ENCODE measurements at places on chromosomes 13 and 19. TPM values are rescaled to one million over a fixed set of nuclear protein-coding genes. Genes with fewer than 3 reads are reported as not detected.

Gene ICAM1
- 33.3 TPM for total RNA-seq

Gene GRIK5
- total RNA-seq, result 0.26 TPM

Gene WDR87
- total RNA-seq, result not detected

Gene TSSK6
- total RNA-seq, result 1.1 TPM

Gene CCDC122
- 12.3 TPM for total RNA-seq

Gene PEG3
- total RNA-seq, result 5.9 TPM

Gene CFD
- 1.9 TPM for total RNA-seq

Gene IZUMO1
- not detected for total RNA-seq

Gene VAV1
- total RNA-seq, result not detected

Gene SELENOV
- total RNA-seq, result not detected

Gene TLE6
- total RNA-seq, result 2.8 TPM

Data from articular chondrocyte of knee joint (primary cell).